ENCODE measurements at places on chromosomes 16 and 17.

DNA sequence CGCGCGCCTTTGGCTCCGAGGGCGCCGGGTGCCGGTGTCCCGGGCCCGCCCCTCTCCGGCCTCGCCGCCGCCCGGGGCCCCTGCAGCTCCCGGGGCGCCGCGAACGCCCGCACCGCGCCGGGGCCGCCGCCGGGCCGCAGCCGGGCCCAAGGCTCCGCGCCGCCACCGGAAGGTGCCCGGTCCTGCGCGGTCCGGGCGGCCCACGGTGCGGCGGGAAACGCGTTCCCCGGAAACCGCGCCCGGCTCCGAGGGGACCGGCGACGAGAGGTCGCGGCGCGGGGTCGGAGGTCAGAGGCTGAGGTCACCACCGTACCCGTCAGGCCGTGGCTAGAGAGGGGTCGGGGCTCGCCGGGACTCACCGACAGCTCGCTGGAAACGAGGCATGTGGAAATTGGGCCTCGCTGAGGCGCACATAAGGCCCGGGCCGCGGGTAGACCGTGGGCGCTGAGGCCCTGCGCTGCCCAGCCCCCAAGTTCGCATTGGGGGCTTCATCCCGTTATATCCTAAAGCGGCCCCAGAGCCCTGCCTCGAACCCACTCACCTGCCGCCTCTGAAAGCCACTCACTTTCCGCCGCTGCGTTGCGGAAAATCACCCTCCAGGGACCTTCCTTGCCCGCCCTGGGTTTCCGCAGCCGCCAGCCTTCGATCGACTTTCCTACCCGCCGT lies at the start of gene DUS1L:
TSS of gene DUS1L (minus strand) at position 167 of the 666 bp plus-strand sequence. CDS start 745 bp downstream, outside the sequence.
- peak; percentile 36 for DNase-seq

GRCh38 chr16:2277466-2278271 lies 9.7 kb upstream of the RNPS1 start:
- no peak for DNase-seq

- peak; percentile 3 for DNase-seq
Observed at GRCh38 chr16:31333686-31334649, 21.0 kb upstream of the ITGAX start.

DNA sequence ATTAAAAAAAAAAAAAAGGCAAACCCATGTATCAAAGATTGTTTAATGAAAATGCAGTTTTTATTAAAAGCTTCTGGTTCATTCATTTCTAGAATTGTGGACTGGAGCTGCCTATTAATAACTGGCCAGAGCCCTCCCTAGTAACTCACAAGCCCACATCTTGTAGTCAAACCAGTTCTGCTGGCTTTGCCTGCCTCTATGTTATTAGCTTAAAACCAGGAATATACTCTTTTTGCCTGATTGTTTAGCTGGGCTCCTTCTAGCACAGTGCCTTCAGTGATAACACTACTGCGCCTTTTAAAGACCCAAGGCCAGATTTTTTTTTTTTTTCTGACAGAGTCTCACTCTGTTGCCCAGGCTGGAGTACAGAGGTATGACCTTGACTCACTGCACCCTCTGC lies 26.0 kb downstream of the TAC4 start:
- no peak for DNase-seq
